ENCODE measurements at places on chromosomes 6 and 20.

DNA sequence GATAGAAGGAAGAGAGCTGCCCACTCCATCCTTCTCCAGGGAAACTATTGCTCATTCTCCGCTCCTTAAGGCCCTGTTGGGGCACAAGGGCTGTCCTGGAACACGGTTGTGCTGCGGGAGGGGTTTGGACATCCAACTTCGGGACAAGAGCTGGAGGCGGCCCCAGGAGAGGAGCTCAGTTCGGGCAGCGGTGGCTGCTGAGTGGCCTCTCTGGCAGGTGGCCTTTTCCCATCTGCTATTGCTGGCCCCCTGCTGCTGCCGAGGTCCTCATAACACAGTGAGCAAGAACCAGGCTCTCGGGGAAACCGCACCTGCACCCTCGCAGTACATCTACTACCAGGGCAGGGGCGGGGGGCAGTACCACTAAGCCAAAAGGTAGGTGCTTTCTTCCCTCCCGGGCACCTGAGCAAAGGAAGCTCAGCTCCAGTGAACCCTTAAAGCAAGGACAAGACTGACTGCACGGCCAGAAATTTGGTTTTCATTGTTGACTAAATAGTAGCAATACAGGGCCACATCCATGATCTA, 63.7 kb downstream of the PSMG4 start:
- DNase-seq, result no peak

- no peak for DNase-seq
These were observed 43.0 kb upstream of the PKHD1 start for GRCh38 chr6:52130440-52130839.

GRCh38 chr6:38151580-38152500, 332.3 kb downstream of the ZFAND3 start:
- no peak for DNase-seq

DNA sequence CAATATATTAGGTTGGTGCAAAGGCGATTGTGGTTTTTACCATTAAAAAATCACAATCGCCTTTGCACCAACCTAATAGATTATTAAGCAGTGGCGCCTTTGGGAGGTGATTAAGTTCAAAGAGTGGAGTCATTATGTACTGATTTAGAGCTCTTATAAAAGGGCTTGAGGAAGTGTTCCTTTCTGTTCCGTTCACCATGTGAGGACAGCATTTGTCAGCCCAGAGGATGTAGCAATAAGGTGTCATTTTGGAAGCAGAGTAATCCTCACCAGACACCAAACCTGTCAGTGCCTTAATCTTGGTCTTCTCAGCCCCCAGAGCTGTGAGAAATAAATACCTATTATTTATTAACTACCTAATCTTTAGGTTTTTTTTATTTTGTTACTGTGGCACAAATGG, 542.1 kb upstream of the MAN1A1 start:
- DNase-seq, result no peak

DNA sequence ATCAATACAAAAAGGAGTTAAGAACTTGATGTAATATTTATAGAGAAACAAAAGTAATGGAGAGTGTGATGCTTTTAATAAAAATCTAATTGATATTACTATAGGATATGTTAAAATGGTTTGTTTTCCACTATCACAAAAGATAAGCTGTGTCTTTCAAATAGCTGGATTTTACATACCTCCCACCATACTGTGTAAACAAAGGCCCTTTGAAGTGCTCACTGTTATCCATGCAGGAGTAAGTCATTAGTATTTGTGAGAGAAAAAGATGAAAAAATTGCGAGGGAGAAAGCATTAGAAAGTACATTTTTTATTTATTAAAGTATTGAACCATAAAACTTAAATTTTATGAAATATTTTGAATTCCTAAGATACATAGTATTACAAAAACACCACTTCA, 733.0 kb downstream of the GRIK2 start:
- no peak for DNase-seq

- DNase-seq, result no peak
These were observed 30.4 kb upstream of the AHI1 start for GRCh38 chr6:135527960-135528249.

DNA sequence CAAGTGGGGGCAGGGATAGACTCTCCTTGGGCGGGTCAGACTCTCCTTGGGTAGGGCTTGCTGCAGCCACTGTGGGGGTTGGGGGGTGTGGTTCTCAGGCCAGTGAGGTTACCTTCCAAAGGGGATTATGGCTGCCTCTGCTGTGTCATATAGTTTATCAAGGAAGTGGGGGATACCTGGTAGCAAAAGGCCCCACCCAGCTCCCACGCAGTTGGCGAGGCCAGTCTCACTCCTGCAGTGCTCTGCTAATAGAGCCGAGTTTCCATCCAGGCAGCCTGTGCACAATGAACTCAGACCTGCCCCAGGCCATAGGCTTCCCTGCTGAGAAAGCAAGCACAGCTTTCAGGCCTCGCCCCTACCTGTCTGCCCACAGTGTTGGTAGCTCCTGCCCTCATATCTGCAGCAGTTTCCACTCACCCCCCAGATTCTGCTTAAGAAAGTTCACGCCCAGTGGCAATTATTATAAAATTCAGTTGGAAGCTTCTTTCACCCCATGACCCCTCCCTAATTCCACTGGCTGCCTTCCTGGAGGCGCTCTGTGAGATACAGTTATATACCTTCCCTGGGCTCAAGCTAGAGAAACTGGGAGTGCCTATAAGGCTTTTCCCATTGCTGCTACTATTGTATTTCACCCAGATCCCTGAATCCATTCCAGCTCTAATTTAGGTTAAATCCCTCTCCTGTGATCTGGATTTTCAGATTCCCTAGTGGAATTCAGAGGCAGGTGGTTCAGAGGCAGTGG, 56.1 kb downstream of the HDDC2 start:
- no peak for DNase-seq

DNA sequence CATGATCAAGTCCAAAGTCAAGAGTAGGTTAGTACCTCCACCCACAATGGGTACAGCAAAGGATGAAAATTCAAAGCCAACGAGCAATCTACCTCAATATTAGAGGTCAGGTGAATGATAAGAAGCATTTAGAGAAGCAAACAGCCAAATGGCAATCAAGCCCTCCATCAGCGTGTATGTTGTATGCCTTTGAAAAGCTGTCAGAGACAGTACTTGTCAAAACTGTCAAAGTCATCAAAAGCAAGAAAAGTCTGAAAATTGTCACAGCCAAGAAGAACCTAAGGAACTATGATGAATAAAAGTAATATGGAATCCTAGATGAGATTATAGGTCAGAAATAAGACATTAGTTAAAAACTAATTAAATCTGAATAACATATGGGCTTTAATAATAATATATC, 99.3 kb downstream of the PCSK2 start:
- no peak for DNase-seq

DNA sequence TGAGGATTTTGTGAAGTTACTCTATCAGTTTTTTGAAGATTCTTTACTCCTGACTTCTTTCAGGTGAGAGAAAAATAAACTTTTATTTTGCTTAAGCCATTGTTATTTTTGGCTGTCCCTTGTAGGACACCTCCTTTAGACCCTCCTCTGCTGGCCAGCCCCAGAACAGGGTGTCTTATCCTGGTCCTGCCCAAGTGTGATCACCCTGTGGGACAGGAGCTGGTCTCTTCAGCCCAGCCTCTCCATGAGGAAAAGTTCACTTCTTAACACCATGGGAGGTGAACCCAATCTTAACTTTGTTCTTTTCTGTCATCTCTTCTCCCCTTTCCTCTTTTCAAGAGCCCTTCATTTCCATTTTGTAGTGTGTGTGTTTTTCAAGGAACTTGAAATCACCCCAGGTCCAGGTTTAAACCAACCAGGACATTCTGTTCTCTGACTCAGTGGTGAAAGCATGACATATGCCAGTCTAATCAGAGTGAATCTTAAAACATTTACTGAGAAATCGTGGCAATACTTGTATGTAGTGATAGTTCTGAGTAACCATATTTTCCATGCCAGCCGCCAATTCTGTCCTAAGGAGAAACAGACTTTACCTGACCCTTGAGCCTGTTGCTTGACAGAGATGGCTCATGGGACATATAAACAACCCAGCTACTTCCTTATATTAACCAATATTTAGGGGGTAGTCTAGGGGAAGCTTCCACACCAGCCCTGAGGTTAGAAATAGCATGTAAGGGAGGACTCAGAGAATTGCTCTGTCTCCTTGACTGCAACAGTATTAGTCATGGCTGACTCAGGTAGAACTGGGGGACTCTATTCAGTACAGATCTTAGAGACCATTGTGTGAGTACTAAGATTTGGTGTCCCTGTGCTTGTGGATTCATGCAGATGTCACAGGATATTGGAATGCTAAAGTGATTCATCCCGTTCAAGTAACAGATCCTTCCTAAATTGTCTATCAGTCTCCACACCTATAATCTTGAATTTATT, 48.8 kb downstream of the FLRT3 start:
- DNase-seq, result no peak

DNA sequence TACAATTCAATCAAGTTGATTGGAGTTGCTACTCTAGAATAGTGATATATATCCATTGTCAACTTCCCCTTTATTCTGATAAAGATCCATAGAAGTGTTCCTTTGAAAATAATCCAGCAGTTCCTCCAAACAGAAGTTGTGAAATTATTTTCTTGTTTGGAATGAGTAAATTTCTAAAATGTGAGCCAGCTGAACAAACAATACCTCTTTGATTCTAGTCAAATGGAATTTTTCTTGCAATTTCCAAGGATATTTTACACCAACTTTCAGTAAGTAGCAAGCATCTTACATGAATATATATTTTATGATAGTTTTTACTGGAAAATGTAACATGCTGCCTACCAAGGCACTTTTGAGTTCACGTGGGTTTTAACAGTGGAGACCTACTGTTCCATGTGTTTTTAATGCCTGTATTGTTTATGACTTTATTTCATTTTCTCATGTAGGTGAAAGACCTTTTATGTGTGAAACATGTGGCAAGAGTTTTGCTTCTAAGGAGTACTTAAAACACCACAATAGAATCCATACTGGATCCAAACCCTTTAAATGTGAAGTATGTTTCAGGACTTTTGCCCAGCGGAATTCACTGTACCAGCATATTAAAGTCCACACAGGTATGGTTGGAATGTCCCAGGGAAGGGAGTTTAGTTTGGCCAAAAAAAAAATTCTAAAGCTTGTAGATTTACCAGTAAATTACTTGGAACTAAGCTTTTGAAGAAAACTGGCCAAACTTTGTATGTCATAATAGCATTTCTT, 6.5 kb downstream of the GZF1 start:
- no peak for DNase-seq

Data from liver (tissue), 10 donors.